ENCODE measurements at places on chromosomes 5 and 9.

DNA sequence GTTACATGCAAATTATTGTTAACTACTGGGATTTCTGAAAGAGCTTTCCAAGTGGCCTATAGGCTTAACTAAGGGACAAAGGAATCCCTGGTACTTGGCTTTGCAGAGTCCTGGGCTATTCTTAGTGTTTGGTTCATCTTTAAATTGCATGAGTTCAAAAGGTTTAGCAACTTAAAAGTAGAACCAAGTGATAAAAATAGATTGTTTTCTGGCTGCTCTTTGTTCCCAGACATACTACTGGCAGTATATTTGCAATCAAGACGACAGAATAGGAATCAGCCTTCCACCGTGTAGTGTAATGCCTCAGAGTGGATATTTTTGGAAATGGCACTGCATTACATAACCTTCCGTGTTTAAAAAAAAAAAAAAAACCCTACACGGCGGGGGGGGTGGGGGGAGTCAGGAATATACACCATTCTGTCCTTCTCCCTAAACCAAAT lies 1.0 kb downstream of the NREP start:
- DNase-seq, result no peak

- peak; percentile 6 for DNase-seq
These were observed 21.8 kb upstream of the ANKRD18A start for GRCh38 chr9:38641985-38642864.

DNA sequence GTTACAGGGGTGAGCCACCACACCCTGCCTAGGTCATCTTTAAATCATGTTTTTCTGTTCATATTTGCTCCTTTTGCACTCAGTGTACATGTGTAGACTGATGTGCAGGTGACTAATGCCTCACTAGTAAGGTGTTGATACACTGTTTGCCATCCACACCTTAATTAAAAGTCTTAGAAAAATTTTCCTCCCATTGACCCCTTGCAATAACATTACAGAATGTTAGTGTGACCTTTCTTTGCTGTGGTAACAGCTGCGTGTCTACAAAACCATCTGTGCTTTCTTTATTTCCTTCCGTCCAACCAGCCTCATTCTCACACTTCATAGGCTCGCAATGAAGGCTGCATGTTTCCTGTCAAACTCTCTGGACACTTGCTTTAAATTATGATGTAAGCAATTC lies 6.6 kb upstream of the CEMIP2 start:
- DNase-seq, result no peak

DNA sequence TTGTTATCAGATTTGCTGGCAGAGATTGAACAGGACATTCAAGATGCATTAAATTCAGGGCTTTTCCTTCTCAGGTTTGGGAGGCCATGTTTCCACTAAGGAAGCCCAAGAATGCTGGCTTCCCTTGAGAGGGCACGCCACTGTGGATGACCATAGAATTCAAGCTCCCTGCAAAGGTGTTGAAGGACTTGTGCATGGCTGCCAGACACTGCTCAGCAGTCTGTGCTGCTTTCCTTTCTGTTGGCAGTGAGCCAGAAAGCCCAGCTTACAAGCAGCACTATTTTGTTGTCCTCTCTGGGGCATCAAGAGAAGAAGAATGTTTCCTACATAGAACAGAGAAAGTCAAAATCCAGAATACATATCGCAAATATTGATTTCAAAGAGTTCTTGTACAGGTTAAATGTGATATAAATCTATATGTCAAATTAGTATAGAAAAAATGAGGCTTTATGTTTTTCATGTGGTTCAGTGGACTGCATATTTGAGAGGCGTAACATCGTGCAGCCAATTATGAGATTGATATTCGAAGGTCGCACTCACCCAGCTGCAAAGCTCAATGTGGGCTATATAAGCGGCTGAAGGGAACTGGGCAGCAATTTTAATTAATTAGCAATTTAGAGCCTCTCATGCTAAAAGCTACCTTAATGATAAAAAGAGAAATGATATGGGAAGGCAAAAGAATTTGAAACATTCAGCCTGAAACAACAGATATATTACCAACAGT lies 103.1 kb upstream of the ISL1 start:
- DNase-seq, result no peak

DNA sequence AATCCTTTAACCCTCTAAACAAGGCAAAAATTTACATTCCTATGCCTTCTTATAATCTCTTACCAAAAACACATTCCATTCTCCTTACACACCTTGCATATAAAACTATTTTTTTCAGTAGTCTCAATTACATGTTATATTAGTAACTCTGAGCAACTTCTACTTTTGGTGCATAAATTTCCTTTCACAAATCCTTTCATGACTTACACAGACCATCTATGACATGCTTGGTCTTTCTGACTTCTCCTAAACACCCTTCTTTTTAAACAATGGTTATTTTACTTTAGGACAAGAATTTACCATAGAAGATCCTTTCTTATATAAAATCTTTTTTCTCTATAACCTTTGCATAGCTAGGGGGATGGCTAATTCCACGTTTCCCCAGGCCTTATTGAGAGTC lies 208.0 kb upstream of the ARRDC3 start:
- no peak for DNase-seq

GRCh38 chr9:126621919-126622735 lies 8.4 kb downstream of the LMX1B start:
- DNase-seq, result no peak

DNA sequence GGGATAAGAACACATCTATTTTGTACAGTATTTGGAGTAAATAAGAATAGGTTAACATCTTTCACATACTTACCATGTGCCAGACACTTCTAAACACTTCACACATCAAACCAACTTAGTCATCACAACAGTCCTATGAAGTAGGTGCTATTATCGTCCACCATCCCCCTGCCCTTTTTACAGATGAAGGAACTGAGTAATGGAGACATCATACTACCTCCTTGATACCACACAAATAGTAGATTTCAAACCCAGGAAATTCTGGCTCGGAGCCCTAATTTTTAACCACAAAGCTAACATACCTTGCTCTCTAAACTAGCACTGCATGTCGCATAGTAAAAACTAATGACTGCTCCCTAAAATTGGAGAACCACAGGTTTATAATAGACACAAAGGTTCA lies 4.2 kb upstream of the ZNF366 start:
- DNase-seq, result no peak

- no peak for DNase-seq
These were observed 572 bp downstream of the CDK5RAP2 start for GRCh38 chr9:120579139-120580050.
